ENCODE measurements at places on chromosomes 16 and 17.

GRCh38 chr17:17782523-17783115, 54.2 kb downstream of the SREBF1 start:
- DNase-seq, result no peak

- DNase-seq, result no peak
These were observed 46.2 kb downstream of the MIS12 start for GRCh38 chr17:5532581-5532980.

DNA sequence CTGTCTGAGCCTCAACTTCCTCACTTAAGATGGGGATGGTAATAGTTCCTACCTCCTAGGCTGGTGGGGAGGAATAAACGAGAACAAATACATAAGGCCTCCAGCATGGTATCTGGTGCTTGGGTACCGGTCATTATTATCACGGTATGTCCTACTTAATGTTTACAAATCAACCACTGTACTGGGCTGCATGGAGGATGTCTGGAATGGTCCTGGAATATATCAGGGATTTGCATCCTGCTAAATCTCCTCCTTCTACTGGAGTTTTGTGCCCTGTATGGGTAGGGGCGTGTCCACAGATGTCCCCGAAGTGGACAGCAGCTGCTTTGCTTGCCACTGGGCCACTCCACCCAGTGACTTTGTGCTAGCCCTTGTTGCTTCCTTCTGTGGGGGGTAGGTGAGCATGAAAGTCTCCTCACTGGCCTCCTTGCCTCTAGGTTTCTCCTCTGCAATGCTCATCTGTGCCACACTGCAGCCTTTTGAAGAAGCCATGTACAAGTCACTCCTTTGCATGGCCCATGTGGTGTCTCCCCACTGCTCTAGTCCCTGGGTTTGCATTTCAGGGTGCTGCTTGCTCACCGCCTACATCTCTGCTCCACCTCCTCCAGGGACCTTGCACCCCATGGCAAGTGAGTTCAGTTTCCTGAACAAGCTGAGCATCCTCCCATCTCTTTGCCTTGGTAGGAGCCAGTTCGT, 2.2 kb upstream of the CMIP start:
- DNase-seq, result no peak

- DNase-seq, result no peak
These were observed 28.3 kb downstream of the TRPV2 start for GRCh38 chr17:16443511-16444257.

GRCh38 chr17:58585554-58585953, 71.1 kb upstream of the MTMR4 start:
- DNase-seq, result no peak

DNA sequence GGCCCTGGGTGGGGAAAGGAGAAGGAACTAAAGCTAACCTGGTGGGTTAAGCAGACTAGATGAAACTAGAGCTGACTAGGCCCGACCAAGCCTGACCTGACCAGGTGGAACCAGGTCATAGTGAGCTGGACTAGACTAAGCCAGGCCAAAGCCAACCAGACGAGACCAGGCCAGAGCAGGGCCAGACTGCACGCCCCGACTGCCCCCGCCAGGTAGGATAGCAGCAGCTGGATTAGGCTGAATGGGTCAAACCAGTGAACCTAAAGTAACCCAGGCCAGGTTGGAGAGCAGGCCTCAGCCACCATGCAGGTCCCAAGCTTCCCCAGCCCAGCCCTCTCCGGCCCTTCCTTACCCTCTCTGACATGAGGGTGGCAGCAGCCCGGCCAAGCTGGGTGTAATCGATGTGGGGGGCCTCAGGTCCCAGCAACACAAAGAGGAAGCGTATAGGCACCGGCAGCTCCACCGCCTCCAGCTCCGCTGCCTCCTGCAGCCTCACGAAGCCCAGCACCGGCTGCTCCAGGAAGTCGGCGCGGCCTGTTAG, 9.1 kb downstream of the SLC4A1 start:
- no peak for DNase-seq

DNA sequence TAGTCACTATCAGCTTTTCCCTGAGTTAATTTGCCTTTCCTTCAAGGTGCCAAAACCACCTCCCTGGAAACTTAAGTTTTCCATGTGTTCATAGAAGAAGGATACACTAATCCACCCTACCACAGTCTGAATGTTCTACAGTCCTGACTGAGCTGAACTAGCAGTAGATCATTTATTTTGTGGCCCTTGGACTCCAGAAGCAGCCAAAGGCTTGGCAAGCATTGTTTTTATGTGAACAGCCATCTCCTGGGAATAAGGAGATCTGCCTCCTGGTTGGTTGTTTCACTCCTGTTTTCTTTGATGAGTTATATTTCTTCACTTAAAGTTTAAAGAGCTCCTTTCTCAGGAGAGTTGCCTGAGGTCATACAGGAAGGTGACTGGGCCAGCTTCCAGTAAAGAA, 634.6 kb upstream of the SOX9 start:
- DNase-seq, result no peak

DNA sequence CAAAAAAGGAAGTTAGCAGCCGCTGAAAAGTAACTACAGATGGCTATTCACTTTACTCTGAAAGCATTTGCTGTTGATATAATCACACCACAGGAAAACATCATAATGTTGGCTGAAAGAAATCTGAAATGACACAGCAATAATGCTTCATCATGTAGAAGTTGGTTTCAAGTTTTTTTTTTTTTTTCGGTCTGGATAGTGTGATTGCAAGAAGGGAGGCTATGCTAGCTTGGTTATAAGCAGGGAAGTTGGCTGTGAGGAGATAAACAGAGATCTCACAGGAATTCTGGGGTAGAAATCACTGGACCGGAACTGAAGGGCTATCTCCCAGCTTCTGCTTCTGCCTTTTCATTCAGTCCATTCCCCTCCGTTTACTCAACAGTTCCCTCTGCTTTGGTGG, 57.9 kb downstream of the MYO1D start:
- DNase-seq, result no peak

GRCh38 chr16:62477796-62478195, 441.6 kb upstream of the CDH8 start:
- DNase-seq, result no peak

DNA sequence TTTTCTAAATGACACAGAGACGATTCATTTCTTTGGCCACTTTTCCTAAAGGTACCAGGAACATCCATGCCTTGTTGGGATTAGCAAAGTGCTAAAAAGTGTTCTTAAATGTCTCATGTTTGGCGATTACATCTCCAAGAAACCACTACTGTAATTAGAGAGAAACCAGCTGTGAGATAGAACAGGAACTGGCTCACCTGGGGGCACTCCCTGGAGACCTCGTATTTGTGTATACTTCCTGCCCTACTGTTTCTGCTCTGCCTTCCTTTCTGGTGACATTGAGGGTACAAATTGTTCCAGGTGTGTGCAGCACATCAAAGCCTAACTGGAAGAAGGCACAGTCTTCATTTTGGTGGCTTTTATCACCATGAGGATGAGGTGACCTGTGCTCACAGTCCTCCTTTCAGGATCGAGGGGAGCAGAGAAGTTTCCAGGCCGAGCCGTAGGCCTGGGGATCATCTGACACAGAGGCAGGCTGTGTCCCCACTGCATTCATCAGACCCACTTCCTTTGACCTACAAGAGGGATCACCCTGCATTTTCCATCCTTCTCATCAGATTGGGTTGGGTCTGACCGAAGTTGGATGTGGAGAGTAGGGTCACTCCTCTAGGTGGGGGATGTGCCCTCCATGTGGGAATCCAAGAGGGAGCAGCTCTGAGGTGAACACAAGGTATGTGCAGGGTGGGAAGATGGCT, 23.7 kb downstream of the CCL4 start:
- no peak for DNase-seq

GRCh38 chr16:30775392-30776188, 11.4 kb downstream of the ZNF629 start:
- peak; percentile 42 for DNase-seq

- DNase-seq, result no peak
These were observed at the start of gene AOC3 for GRCh38 chr17:42850954-42851353. Gene AOC3 (plus strand): TSS chr17:42851199. CDS start chr17:42851344, 145 bp downstream.

- peak; percentile 65 for DNase-seq
These were observed at the start of gene ADGRG1 for GRCh38 chr16:57628008-57628781. Gene ADGRG1 (plus strand): TSS chr16:57628630. CDS start chr16:57650288, 21,658 bp downstream.

DNA sequence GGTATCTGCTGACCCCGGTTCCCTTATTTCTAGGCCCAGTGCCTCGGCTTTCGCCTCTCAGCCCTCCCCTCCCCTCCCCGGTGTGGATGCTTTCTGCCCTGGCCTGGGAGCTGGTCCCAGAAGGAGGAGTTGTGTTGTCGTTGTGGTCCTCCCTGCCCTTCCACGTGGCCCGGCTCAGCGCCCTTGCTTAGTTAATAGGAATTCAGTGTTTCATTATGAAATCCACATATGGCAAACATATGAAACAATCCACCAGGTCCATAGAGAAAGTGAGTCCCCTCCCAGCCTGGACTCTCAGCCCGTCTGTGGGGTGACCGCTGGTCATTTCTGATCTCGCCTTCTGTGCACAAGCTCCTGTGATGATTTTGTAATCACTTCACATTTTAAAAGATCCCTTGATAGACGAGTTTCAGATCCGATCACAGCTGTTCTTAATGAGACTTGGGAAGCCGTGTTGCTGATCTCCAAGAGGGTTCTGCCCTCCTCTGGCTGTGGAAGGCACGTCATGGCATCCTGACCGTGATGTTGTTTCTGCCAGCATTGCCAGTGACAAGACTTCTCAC, 112.1 kb downstream of the BANP start:
- DNase-seq, result no peak

- no peak for DNase-seq
These were observed 91.3 kb upstream of the FOXF1 start for GRCh38 chr16:86418981-86419380.

DNA sequence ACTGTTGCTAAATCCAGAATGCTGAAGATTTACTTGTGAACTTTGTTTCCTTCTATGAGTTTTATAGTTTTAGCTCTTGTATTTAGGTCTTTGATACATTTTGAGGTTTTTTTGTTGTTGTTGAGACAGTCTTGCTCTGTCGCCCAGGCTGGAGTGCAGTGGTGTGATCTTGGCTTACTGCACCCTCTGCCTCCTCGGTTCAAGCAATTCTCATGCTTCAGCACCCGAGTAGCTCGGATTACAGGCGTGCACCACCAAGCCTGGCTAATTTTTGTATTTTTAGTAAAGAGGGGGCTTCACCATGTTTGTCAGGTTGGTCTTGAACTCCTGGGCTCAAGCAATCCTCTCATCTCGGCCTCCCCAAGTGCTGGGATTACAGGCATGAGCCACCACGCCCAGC, 14.4 kb downstream of the TENT4B start:
- no peak for DNase-seq

DNA sequence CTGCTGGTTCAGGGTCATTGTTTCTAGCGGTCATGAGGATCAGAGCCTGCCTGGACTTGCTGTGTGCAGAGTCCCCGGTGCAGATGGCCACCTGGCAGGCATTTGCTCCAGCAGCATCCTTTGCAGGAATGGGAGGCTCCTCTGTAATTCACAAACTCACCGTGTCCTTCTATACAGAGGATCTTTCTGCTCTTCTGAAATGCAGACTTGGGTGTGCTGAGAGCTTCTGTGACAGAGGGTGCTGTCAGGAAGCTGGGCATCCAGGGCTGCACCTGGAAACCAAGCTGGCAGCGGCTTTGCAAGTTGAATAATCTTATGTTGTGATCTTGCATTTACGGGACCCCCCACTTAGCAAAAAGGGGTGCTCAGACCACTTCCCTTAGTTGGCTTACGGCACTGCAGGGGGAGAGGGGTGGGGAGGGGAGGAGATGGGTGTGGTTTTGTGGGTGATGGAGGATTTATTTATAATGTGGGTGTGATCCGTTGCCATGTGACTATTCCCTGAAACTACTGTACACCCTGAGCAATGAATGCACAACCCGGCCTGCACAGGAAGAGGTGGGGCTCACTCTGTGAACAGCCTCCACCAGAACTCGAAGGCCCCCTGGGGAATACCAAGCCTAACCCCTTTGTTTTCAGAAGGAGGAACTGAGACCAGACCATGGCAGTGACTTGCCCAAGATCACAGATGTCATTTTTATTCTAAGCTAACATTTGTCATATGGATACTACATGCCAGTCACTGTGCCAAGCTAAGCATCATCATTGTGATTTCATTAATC, 178.3 kb downstream of the PRKCB start:
- DNase-seq, result peak; percentile 67

GRCh38 chr16:2282866-2283555, 15.1 kb upstream of the RNPS1 start:
- no peak for DNase-seq

- no peak for DNase-seq
These were observed 666 bp upstream of the METTL9 start for GRCh38 chr16:21598701-21599121.

DNA sequence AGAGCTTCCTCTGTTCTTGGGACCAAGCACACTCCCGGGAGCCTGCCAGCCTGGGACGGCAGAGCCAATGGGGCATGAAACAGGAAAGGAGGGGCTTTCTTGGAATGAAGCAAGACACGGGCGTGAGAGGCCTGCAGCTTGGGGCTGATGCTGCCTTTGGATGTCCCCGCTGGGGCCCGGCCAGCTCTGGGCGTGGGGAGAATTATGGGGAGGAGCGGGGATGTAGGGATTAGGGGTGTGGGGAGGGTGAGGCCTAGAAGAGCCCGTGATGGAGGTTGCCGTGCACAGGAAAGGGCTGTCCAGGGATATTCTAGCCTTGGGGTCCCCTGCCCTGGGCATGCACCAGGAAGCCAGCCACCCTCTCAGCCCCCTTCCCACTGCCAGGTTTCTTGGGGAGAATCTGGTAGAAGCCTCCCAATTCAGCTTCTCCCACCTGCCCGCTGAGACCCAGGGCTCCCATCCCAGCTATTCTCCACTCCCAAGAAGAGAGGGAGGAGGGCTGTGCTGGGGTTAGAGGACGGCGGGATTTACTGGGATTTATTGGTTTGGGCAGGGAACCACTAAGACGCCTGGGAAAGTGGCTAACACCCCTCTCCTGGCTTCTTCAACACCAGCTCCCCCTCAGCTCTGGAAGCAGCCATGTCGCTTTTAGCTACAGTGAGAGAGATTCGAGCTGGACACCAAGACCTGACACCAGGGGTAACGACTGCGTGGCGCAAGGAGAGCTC, 20.0 kb upstream of the NXPH3 start:
- no peak for DNase-seq

GRCh38 chr16:7351610-7352510, 19.2 kb downstream of the RBFOX1 start:
- DNase-seq, result no peak

- DNase-seq, result no peak
These were observed 45.6 kb upstream of the CLEC18B start for GRCh38 chr16:74466872-74467271.

- no peak for DNase-seq
These were observed 26.2 kb downstream of the MPP2 start for GRCh38 chr17:43881181-43881580.
